ENCODE measurements at places on chromosomes 5 and 9.

DNA sequence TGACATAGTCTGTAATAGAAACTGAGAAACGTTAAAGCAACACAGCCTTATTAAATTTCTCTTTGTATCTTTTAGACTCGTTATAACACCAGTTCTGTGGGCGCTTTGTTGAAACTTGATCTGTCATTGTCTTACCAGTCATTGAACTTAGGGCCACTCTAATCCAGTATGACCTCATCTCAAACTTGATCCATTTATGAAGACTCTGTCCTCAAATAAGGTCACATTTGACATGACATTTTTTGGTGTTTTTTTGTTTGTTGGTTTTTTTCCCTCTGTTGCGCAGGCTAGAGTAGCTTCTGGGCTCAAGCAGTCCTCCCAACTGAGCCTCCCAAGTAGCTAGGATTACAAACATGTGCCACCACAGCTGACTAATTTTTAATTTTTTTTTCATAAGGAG is 5.9 kb downstream of the APC start:
- no peak overlapping the region for H3K4me3 ChIP-seq
- H3K27me3 ChIP-seq: no peaks in the 10 kb centered on the region
- H3K4me1 ChIP-seq: no peaks in the 10 kb centered on the region

DNA sequence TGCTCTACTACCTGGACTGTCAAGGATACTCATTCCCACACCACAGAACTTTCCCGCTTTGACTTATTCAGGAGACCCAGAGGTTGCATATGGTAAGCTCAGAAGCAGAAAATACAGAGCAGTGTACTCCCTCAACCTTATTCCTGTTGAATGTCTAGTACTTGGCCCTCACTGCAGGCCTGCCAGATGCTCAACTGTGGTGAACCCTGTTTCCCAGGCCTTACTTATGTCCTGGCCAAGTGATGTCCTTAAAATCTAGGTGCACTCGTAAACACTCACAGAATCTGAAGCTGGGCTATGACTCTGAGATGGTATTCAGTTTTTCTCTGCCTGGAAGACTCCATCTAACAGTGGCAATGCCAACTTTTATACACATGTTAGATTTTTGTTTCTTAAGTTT is 21.0 kb downstream of the DIAPH1 start:
- no peaks in the 10 kb centered on the region for H3K27me3 ChIP-seq
- no peak for DNase-seq
- H3K36me3 ChIP-seq: no peaks in the 10 kb centered on the region
- H3K4me3 ChIP-seq: no peak overlapping the region
- no peak overlapping the region for H3K27ac ChIP-seq

GRCh38 chr9:81637276-81637675 is 52.1 kb downstream of the TLE1 start:
- H3K4me1 ChIP-seq: peaks cover 32% of the 10 kb centered on the region
- no peak overlapping the region for H3K4me3 ChIP-seq
- no peaks in the 10 kb centered on the region for H3K36me3 ChIP-seq
- H3K27me3 ChIP-seq: no peaks in the 10 kb centered on the region
- no peak for DNase-seq

DNA sequence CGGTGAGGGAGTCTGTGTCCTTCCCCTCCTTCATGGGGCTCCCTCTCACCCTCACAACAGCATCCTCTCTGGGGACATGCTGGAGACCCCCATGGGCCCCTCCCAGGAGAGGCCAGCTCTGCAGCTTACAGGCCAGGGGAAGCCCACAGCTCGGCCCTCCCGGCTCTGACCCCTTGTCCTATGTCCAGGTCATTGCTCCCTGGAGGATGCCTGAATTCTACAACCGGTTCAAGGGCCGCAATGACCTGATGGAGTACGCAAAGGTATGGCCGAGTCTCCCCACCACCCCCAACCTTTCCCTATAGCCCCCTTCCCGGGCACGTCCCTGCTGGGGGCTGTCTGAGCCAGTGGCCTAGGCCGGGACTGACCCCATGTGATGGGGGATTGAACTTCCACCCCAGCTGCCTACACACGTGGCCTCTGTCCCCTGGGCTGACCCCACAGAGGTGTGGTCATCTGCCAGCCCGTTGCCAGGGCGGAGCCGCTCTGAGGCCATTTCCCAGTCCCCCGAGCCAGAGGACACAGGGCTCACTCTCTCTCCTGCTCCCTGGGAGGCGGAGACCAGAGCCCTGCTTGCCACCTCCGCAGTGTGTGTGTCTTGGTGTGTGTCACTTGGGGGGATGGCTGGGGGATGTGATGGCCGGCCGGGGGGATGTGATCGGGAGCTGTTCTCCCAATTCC is 21.9 kb downstream of the ASS1 start:
- DNase-seq: no peak
- H3K4me3 ChIP-seq: no peak overlapping the region
- H3K36me3 ChIP-seq: no peaks in the 10 kb centered on the region
- H3K27ac ChIP-seq: no peak overlapping the region

GRCh38 chr5:133254803-133255202 is 203.0 kb downstream of the HSPA4 start:
- H3K27me3 ChIP-seq: peaks cover 9% of the 10 kb centered on the region
- H3K4me1 ChIP-seq: no peaks in the 10 kb centered on the region
- H3K4me3 ChIP-seq: no peak overlapping the region
- no peak for DNase-seq

GRCh38 chr9:14906000-14906399 is 4.2 kb downstream of the FREM1 start:
- no peak overlapping the region for H3K4me3 ChIP-seq
- H3K27me3 ChIP-seq: no peaks in the 10 kb centered on the region
- no peak for DNase-seq

- H3K4me1 ChIP-seq: no peaks in the 10 kb centered on the region
- H3K36me3 ChIP-seq: no peaks in the 10 kb centered on the region
- no peaks in the 10 kb centered on the region for H3K27me3 ChIP-seq
- no peak overlapping the region for H3K4me3 ChIP-seq
- no peak for DNase-seq
Observed at GRCh38 chr5:145557345-145557744, 277.8 kb downstream of the PRELID2 start.

DNA sequence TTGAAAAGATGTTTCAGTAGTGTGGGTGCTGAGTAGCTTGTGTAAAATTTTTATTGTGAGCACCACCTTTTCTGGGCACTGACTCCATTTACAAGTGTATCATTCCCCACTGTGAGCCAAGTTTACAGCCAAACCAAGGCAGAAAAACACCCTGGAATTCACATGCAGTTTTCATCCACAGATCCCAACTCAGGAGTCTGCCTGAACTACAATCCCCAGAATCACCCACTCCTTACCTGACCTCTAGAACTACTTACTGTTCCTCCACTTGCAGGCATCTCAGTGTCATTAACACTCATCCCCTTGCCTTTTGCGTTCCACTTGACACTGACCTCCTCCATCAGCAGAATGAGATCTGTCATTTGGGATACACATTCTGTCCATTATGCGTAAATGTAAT is 2042.6 kb upstream of the CDH6 start:
- no peaks in the 10 kb centered on the region for H3K4me1 ChIP-seq
- no peak for DNase-seq
- H3K27me3 ChIP-seq: no peaks in the 10 kb centered on the region
- H3K27ac ChIP-seq: no peak overlapping the region
- no peaks in the 10 kb centered on the region for H3K36me3 ChIP-seq

DNA sequence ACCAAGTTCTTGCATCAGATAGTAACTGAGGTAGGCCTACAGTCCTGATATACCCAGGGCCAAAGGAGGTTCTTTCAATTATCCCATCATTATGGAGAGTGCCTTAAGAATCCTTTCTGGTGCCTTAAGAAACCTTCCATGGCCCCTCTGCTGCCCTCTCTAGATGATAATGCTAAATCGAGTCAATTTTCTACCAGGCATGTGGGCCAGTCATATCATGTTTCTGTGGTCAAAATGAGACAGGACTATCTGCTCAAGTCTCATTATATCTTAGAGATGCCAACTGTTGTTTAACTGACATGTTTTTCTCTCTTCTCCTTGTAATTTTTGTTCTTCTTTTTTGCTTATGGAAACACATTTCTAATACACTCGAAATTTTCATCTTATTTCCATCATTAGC is 127.6 kb downstream of the EDIL3 start:
- no peaks in the 10 kb centered on the region for H3K27me3 ChIP-seq
- H3K4me3 ChIP-seq: no peak overlapping the region
- no peak overlapping the region for H3K27ac ChIP-seq
- no peak for DNase-seq

DNA sequence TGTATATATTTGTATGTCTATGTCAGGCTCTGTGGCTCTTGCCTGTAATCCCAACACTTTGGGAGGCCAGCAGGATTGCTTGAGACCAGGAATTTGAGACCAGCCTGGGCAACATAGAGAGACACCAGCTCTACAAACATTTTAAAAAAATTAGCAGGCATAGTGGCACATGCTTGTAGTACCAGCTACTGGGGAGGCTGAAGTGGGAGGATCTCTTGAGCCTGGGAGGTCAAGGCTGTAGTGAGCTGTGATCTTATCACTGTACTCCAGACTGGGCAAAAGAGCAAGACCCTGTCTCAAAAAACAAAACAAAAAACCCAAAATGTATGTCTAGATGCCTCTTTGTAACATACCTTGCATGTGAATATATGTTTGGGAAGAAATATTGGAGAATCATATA is 15.8 kb downstream of the ARRDC3 start:
- H3K4me3 ChIP-seq: no peak overlapping the region
- DNase-seq: no peak
- H3K36me3 ChIP-seq: peaks cover 7% of the 10 kb centered on the region
- H3K4me1 ChIP-seq: no peaks in the 10 kb centered on the region
- H3K27ac ChIP-seq: no peak overlapping the region

- H3K36me3 ChIP-seq: no peaks in the 10 kb centered on the region
- peak; percentile 8 for DNase-seq
Observed at GRCh38 chr5:61735531-61735930, 403.5 kb downstream of the ZSWIM6 start.

DNA sequence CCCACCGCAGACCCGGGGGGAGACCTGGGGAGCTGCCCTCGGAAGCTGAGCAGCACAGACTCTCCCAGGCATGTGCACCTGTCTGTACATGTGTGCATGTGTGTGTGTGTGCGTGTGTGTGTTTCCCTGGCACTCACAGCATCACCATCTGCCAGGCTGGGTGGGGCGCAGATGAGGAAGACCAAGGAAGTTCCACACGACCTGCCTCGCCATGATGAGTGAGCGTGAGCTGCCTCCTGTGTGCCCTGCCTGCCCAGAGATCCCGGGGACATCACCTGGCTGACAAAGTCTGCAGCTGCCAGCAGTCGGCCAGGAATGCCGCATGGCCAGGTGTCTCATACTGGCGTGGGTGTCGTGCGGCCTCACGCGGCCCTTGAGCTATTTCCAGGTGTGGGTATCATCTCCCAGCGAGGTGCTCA is 4.0 kb upstream of the GPSM1 start:
- peaks cover 3% of the 10 kb centered on the region for H3K27me3 ChIP-seq
- H3K27ac ChIP-seq: no peak overlapping the region
- no peak overlapping the region for H3K4me3 ChIP-seq
- peaks cover 17% of the 10 kb centered on the region for H3K4me1 ChIP-seq

DNA sequence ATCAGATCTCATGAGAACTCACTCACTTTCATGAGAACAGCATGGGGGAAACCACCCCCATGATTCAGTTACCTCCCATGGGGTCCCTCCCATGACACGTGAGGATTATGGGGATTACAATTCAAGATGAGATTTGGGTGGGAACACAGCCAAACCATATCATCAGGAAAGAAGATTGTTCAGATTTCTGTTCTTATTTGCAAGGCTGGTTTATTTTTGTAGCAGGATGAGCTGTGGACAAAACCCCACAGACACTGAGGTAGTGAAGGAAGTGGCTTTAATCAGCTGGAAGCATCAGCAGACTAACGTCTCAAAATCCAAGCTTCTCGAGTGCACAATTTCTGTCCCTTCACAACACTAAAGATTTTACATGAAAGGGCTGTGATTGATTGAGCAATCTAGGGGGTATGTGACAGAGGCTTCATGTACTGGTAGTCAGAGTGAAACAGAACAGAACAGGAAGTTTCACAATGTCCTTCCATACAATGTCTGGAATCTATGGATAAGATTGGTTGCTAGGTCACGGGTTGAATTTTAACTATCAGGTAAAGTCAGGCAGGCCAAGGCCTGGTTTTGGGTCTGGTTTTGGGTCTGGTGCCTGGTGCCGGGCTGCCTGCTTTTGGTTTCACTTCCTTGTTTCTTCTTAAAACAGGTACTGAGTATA is 91.3 kb upstream of the ZNF366 start:
- H3K4me3 ChIP-seq: no peak overlapping the region
- peaks cover 37% of the 10 kb centered on the region for H3K4me1 ChIP-seq
- peak; percentile 44 for DNase-seq
- H3K27me3 ChIP-seq: no peaks in the 10 kb centered on the region
- H3K36me3 ChIP-seq: no peaks in the 10 kb centered on the region

DNA sequence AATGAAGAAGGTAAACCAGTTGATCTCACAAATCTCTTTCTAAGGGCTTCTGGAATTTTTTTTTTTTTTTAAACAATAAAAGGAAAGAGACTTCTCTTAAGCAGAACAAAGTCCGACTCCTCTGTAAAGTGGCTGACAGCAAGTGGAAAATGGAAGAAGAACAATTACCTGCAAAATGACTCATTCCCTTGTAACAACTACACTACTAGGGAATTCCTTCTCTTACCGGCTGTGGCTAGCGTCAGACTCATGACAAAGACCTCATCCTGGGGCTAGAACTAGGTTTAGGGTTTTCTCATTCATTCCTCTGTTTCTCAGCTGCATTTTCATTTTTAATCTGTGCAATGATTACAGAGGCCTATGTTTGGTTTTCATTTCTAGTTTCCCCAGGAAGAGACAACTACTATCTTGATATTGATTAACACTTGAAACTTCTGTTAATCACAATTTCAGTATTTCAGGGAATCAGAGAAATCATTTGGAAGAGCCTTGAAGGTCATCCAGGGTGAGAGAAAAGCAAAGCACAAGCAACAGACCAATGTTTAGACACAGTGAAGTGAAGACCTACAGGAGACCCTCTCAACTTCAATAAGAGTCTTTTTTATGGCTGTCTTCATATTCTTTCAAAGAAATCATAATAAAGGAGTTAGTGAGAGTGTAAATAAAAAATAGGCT is 437.9 kb downstream of the RAB3C start:
- no peaks in the 10 kb centered on the region for H3K36me3 ChIP-seq
- no peak overlapping the region for H3K27ac ChIP-seq
- no peak for DNase-seq
- H3K4me3 ChIP-seq: no peak overlapping the region

DNA sequence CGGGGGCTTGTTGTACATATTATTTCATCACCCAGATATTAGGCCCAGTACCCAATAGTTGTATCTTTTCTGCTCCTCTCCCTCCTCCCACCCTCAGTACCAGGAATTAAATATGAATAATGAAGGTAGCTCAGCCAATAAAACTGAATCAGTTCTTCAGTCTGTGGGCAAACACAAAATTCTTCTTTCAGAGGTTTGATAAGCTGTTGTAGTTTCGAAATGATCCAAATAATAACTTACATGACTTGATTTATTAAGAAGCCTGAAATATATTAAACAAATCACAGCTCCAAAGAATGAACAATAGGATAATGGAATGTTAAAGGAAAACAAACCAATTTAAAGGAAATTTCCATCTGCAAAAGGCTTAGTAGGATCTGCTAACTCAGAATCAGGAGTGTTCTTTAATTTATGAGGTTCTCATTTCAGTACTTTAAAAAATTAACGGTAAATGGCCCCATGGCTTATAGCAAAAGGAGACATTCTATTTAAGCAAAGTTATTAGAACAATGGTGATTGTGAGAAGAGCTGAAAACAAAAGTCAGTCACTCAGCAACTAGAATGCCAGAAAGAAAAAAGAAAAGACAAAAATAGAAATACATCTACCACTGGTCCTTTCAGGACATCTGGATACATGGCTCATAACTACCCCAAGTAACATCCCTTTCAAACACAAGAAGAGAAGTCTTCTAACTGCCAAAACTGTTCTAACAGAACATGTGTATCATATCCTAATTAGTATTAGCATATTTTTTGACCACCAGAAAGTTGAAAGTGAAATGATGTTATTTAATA is 62.4 kb downstream of the NR3C1 start:
- no peak overlapping the region for H3K4me3 ChIP-seq
- peak overlapping the region; percentile 54 for H3K27ac ChIP-seq
- DNase-seq: peak; percentile 58
- no peaks in the 10 kb centered on the region for H3K27me3 ChIP-seq
- H3K4me1 ChIP-seq: peaks cover 4% of the 10 kb centered on the region
- no peaks in the 10 kb centered on the region for H3K36me3 ChIP-seq

Data from fibroblast of lung (primary cell).